ENCODE measurements at places on chromosomes 5 and 9.

- no peak for DNase-seq
These were observed 46.1 kb downstream of the PRUNE2 start for GRCh38 chr9:76859860-76860259.

- no peak for DNase-seq
These were observed 145.6 kb downstream of the NSG2 start for GRCh38 chr5:174191076-174191475.

DNA sequence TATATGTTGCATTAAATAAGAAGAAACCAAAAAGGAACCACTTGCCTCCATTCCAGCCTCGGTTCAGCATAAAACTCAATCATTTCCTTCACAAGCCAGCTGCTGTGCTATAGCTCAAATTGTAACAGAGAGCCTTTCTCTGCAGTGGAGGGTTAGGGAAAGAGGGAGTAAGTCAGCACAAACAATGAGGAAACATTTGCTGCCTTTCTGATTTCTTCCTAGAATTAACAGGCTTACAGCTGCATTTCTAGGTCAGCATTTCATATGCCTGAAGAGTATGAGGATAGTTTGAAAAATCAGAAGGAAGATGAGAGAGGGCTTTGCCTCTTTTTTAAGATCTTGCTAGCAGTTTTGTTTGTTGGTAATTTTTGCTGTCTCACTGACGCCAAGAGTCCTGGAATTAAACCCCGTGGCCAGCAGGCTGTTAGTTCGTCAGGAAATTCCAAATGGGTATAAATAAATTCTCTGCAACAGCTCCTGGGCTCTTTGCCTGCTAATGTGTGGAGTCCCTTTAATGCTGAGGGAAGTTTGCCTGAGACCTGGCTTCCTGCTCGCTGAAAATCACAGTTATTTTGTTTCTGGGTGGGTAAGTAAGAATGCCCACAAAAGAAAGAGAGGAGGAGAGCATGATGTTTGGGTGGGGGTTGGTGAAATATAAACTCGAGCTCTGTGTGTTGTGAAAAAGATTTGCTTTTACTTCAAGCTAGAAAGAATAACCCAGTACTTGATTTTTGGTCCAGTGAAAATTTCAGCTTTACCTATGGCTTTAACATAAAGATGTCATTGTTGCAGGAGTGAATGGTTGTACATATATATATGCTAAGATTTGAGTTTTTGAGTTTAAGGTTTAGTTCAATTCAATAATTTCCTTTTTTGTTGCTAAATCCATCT lies 148.1 kb upstream of the DMRT1 start:
- no peak for DNase-seq

DNA sequence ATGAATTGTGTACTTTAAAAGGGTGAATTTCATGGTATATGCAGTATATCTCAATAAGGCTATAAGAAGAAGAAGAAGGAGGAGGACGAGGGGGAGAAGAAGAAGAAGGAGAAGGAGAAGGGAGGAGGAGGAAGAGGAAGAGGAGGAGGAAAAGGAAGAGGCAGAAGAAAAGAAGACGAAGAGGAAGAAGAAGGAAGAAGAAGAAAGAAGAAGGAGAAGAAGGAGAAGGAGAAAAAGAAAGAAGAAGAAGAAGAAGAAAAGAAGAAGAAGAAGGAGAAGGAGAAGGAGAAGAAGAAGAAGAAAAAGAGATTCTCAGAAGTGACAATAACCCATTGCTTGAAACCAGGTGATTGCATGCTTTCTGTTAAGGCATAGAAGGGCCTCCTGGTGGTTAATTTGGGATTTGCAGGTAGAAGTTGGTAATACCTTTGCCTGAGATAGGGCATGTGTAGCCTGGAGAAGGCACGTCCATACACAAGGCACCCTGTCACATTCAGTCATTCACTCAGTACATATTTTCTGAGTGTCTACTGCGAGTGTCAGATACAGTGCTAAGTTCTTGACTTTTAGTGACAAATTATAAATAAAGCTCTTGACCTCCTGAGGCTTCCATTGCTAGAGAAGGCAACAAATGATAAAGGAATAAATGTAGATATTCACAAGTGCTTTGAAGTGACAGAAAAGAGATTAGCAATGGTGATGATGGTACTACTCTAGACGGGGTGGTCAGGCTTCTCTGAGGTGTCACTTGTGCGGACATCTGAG lies 231.3 kb downstream of the NPR3 start:
- no peak for DNase-seq

GRCh38 chr5:135429301-135430134 lies 17.6 kb downstream of the DCANP1 start:
- DNase-seq = no peak

DNA sequence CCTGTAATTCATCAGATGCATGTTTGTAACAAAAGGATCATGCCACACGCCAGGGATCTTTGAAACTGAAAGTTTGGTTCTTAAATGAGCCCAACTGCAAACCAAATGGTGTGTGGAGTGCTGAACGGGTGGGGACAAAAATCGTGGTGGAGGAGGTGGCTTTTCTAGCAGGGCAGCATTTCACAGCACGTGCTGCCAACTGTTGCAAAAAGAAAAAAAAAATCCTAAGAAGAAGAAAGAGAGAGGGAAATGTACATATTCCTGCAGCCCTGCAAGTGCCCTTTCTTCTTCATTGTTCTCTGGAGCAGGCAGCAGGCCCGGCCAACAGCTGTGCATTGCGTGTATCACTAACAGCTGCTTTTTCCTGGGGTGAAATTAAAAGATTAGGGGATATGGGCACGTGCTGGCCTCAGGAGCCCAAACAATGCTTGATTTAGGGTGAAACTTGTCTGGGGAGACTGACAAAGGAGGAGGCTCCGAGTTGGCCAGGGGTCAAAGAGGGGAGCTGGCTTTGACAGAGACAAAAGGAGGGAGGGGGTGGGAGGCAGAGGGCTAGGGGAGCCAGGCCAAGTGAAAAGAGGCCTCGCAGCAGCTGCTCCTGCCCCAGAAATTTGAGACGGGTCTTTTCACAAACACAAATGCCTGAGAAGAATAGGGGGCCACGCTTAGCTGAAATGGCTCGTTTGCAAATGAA lies 73.0 kb downstream of the GADD45G start:
- no peak for DNase-seq

- DNase-seq = no peak
These were observed 141.0 kb downstream of the MEF2C start for GRCh38 chr5:88741964-88742363.

Data from activated CD4-positive, alpha-beta T cell treated with anti-CD3 and anti-CD28 coated beads, Interleukin-2, amount 50 U/mL, for 4 hours (primary cell).